NCI-H1417 (cell line): ENCODE measurements at places on chromosomes 2 and 18.

GRCh38 chr18:65214456-65214855 is 536.4 kb upstream of the CDH7 start:
- no peak for DNase-seq

GRCh38 chr2:74702001-74702715 is 48.1 kb downstream of the SEMA4F start:
- no peak for DNase-seq

- DNase-seq: no peak
Observed at GRCh38 chr2:183564726-183565125, 440.5 kb downstream of the NUP35 start.

- DNase-seq: no peak
Observed at GRCh38 chr2:127927384-127927783, 41.6 kb upstream of the AMMECR1L start.

GRCh38 chr2:146572598-146572997 is 1272.2 kb upstream of the ACVR2A start:
- no peak for DNase-seq

GRCh38 chr2:217753460-217754200 is 249.2 kb downstream of the TNS1 start:
- DNase-seq: no peak

- no peak for DNase-seq
Observed at GRCh38 chr2:101752716-101753616, 55.5 kb downstream of the MAP4K4 start.

- DNase-seq: no peak
Observed at GRCh38 chr18:21141668-21142422, 30.2 kb upstream of the ROCK1 start.

GRCh38 chr2:62412347-62412742 is 93.7 kb downstream of the TMEM17 start:
- DNase-seq: no peak

DNA sequence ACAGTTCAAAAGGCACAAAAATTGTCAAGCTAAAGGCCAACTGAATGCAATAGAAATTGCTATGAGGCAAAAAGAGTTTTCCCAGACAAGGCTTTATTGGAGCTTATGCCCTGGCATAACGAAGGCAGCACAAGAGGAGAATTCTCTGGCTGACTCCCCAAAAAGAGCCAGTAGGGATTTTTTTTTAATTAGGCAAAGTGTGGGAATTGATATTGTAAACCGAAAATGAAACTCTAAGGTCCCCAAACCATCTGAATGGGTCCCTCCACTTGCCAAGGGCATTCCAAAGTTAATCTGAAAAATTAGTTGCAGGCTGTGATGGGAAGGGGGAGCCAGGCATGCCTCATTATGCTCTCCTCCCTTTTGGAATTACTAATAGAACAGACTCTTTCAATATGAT is 118.9 kb downstream of the SPOPL start:
- DNase-seq: no peak

DNA sequence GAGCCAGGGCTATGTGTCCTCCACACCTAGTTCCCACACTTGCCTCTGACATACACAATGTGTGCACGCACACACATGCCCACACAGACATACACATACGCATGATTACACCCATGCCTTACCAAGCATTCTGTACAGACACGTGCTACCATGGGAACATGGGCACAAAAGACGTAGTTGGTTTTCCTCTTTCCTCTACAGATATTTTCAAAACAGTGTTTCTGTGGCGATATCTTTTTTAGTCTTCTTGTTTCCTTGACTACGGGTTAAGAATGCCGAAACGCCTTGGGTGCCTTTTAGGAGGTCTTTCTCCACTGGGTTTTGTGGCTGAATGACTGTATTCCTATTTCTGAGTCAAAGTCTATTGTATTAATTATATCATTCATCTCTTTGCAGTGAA is 75.5 kb upstream of the SPTBN1 start:
- no peak for DNase-seq

GRCh38 chr18:24090876-24091275 is 48.0 kb upstream of the CABYR start:
- DNase-seq: no peak

GRCh38 chr2:218516614-218517013 is 51.5 kb downstream of the USP37 start:
- no peak for DNase-seq

- DNase-seq: no peak
Observed at GRCh38 chr2:99644419-99644787, 154.6 kb upstream of the REV1 start.

DNA sequence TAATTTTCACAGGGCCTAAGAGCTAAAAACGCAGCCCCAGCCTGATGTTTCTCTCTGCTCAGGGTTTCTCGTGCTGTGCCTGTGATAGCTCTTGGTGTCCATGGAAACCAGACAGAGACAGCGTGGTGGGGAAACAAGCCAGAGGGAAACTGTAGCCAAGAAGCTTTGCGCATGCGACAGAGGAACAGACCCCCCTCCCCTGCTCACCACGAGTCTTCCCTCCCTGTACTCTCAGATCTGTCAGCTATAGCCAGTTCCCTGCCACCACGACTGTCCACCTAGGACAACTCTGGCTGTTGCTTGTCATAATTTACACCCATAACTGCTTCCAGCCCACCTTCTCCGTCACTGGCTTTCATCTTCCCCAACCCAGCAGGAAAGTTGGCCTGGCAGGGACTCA is 13.2 kb upstream of the DNAJC27 start:
- DNase-seq: no peak

- DNase-seq: peak; percentile 18
Observed at GRCh38 chr2:9560628-9561027, 5.0 kb upstream of the ADAM17 start.

- DNase-seq: no peak
Observed at GRCh38 chr2:120729406-120730399, 6.0 kb upstream of the GLI2 start.

DNA sequence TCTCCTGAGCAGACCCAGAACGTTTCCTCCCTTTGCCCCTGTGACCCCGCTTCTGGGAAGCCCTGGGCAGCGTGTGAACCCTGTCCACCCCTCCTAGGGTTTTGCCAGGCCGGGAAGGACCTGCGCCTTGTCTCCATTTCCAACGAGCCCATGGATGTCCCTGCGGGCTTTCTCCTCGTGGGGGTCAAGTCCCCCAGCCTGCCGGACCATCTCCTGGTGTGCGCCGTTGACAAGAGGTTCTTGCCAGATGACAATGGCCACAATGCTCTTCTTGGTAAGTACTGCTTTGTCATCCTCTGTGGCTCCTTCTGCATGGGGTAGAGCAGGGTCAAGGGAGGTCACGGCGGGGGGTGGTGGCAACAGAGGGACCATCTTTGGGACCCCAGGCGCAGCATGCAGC is 32.5 kb downstream of the GREB1 start:
- DNase-seq: no peak
